HT-29 (cell line): ENCODE measurements at places on chromosomes 16 and 17. TPM values are rescaled to one million over a fixed set of nuclear protein-coding genes. Genes with fewer than 3 reads are reported as not detected.

DNASE1L2 gene
- total RNA-seq = 0.99 and 3.1 TPM in 2 replicates

MYL4 gene
- not detected in 2 replicates for total RNA-seq

GRCh38 chr16:68126395-68126794 lies 41.2 kb downstream of the NFATC3 start:
- DNase-seq = no peak

NGFR gene
- total RNA-seq = 0.05 TPM in 1 of 2 replicates, not detected in the other

DNA sequence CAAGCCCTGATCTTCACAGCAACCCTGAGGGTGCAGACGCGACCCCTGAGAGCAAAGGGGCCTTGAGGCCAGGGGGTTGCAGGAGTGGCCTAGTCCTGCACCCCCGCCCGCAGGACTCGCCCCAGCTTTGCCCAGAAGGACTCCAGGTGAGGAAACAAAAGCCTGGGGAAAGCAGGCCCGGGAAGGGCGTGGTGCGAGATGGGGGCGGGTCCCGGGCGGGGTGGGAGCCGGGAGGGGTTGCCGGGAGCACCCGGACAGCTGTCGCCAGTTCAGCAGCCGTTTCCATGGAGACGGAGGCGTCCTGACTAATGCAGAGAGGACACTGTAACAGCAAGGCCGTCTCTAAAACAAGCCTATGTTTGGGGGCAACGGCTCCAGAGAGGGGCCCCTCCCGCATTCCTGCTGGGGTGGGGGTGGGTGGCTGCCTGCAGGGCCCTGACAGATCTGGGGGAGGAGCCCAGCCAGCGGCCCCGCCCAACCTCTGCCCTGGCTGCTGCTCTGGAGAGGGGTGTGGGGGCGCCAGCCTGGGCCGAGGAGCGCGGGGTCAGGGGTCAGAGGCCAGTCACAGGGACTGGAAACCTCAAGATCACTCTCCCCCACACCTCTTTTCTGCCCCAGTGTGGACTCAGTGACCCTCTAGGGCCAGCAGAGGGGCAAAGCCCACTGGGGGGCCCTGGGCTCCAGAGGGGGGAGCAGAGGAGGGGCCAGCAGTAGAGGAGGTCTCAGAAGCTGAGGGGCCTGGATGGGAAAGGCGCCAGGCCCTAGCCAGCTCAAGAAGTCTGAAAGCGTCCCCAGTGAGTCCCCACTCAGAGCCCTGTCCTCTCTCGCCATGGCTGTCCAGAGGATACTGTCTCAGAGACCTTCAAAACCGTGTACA lies 3.1 kb upstream of the TPPP3 start:
- DNase-seq = peak; percentile 95

HID1 gene
- 27.5 and 36.2 TPM in 2 replicates for total RNA-seq

GRCh38 chr16:12951392-12951791 lies 50.0 kb downstream of the SHISA9 start:
- no peak for DNase-seq

TP53TG3F gene
- not detected in 2 replicates for total RNA-seq

- no peak for DNase-seq
Observed at GRCh38 chr16:49428808-49429207, 55.2 kb downstream of the C16orf78 start.

- DNase-seq = no peak
Observed at GRCh38 chr17:33769066-33769465, 476.0 kb upstream of the ASIC2 start.

MT1A gene
- total RNA-seq = 2.0 and 6.6 TPM in 2 replicates

SMIM36 gene
- total RNA-seq = 0.29 TPM in 1 of 2 replicates, not detected in the other

- no peak for DNase-seq
Observed at GRCh38 chr16:20862162-20862960, 37.8 kb downstream of the DCUN1D3 start.

- peak; percentile 70 for DNase-seq
Observed at GRCh38 chr17:70636517-70637133, 467.3 kb downstream of the KCNJ2 start.

DNA sequence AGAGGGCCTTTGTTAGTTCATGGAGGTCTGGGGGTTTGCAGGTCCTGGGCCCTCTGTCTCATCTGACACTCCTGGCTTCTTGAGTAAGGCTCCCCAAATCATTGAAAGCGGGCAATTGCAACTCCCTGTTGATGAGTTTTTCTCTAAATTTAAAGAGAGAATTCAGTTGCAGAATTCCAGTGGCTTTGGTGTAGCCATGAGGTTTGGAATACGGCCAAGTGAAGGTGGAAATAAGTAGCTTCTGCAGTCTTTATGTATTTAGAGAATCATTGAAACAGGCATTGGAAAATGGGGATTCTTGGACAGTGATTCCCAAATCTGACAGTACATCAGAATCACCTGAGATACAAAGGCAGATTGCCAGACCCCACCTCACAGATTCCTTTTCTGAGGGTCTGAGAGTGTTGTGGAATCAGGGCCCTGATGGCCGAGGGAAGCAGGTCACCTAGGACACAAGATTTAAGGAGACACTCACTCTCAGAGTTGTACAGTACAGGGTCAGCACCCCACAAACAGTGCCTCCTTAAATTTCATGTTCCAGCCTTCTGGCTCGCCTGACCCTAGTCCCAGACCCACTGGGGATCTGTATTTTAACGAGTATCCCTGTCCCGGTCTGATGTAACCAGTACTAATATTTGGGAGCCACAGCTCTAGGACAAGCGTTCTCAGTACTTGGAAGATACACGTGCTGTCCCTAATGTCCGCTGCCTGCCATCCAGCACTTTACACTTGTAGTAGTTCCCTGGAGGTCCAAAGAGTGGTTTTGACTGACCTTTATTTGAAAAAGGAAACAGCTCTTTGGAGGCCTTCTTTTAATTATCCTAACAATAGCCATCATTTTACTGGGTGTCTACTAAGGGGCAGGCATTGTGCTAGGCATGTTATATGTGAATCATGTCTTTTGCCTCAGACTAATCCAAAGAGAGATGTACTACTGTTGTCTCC lies 37.8 kb downstream of the YPEL2 start:
- DNase-seq = no peak

GRCh38 chr16:49788986-49789385 lies 66.9 kb downstream of the ZNF423 start:
- no peak for DNase-seq

DNA sequence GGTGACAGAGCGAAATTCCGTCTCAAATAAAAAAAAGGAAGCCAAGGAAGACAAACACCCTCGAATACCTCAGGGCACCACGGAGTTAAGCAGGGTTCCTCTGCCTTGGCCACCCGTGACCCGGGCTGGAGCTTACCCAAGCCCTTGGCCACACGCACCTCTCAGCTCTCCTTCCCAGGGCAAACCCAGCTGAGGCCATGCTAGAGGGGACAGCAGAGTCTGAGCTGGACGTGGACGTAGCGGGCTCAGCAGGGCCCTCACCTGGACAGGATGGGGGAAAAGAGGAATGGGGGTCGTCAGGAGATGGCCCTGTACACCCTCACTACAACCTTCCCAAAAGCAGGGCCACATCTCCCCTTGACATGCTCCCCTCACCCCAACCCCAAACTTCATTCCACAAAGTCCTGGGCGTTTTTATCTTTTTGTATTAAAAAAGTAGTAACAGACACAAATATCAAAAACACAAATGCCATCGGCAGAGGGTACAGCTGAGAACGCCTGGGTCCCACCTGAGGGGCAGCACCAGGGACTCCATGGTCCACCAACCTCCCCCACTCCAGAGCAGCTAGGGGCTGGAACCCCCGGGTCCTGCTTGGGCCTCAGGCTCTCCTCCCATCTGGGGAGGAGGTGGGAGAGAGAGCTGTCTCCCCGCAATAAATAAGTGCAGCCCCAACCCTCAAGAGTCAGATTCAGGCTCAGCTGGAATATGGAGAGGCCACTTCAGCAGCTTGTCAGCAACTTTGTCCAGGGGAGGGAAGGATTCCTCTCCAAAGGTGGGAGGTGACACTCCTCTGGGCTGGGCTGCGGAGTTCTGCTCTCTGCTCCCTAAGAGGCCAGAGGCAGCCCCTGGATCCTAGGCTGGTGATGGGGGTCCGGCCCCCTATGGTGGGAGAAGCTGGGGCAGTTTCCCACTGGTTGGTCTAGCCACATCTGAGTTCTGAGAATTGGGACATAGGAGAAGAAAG lies 11.9 kb downstream of the PER1 start:
- DNase-seq = no peak

- DNase-seq = no peak
Observed at GRCh38 chr16:10868596-10869469, 8.2 kb upstream of the CIITA start.

DNA sequence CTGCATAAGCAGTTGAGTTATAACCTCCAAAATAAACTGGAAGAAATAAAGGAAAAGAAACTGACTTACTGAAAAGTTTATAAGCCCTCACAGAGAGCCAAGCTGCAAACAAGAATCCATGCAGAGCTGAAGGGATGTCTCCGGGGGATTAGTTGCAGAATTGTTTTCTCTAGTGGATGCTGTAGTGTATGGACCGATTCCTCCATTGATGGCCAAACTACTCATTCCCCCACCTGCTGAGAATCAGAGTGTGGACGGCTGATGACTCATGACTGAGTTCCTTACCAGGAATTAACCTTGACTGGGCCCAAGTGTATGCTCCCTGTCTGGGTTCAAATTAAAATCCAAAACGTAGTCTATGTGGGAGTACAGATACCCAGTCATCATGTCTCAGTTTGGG lies 93.9 kb upstream of the CDH8 start:
- no peak for DNase-seq

DNA sequence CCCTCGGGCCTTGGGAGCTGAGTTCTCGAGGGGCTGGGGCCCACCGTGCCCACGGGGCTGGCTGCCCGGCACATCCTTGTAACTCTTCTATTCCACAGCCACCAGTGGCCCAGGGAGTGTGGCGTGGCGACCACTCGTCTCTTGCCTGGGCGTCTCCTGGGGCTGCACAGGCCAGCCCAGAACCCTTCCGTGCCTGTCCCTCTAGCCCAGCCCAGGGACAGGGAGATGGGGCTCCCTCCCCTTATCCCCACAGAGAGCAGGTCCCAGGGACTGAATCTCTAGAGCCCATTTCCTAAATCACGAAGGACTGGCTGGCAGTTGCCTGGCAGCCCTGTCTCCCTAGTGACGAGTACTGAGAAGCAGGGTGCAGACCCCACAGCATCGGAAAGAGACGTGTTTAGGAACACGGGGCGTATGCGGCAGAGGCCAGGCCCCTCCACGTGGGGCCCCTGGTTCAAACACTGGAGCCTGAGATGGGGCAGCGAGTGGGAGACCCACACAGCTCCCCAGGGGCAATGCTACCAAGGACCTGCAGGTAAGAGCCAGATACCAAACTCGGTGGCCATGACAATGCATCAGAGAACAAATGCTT lies 51.0 kb downstream of the TIMM22 start:
- DNase-seq = no peak

DNA sequence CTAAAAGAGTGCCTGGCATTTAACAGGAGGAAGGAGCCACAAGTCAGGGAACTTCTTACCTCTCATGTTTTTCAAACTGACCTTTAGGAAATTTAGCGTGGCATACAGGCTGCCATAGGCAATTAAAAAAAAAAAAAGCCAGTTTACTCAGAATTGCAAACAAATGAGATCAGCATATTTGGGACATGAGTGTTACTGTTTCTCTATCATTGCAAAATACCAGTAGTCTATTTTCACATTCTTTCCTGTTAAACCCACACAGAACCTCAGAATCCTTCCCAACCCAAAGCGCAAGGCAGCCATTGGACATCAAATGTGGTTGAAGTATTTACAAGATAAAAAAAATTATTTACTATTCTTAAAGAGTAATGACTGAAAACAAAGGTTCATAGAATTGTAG lies 366.4 kb upstream of the DYNLRB2 start:
- no peak for DNase-seq

SDR42E2 gene
- 0.05 TPM in 1 of 2 replicates, not detected in the other for total RNA-seq

GRCh38 chr16:4723071-4723767 lies 10.9 kb downstream of the ANKS3 start:
- no peak for DNase-seq

DNA sequence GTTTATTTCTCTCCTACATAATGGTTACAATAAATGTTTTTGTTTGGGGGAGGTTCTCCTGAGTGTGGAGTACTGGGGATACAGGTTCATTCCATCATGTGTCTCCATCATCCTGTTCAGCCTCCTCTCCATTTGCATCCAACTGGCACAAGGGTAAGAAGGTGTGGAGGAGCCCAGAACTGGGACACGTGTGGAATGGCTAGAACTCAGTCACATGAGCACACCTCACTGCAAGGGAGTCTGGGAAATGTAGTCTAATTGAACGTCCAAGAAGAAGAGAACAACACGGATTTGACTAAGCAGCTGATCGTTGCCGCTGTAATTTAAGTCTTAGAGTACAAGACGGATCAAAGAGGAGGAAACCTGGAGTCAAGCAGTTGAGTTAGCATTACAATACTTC lies 6.1 kb downstream of the OR1A1 start:
- DNase-seq = peak; percentile 8

- no peak for DNase-seq
Observed at GRCh38 chr17:50262001-50262794, 12.1 kb upstream of the TMEM92 start.

SHBG gene
- 0.13 TPM in 1 of 2 replicates, not detected in the other for total RNA-seq

ZNF423 gene
- total RNA-seq = not detected in 2 replicates

GRCh38 chr16:61763991-61764390 lies 272.2 kb downstream of the CDH8 start:
- DNase-seq = no peak

- DNase-seq = peak; percentile 92
Observed at GRCh38 chr17:51435641-51436091, 175.3 kb downstream of the UTP18 start.

GRCh38 chr16:9824200-9825068 lies 357.8 kb downstream of the GRIN2A start:
- DNase-seq = no peak

DNA sequence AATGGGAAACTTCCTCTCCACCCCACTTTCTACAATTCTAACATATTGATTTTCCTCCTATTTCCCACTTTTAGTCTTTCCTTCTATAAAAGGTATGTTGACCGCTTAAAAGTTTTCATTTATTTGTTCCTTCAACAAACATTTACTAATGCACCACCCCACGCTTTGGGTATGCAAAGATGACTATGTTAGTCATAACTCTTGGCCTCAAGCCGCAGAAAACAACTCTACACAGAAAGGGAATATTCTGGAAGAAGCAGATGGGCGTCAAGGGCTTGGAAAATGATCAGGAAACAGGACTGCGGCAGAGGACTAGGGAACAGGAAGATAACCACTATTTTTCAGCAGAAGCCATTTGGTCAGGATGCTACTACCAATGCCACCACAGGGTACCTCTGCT lies 56.8 kb upstream of the FA2H start:
- no peak for DNase-seq

CLDN6 gene
- not detected in 2 replicates for total RNA-seq

DNA sequence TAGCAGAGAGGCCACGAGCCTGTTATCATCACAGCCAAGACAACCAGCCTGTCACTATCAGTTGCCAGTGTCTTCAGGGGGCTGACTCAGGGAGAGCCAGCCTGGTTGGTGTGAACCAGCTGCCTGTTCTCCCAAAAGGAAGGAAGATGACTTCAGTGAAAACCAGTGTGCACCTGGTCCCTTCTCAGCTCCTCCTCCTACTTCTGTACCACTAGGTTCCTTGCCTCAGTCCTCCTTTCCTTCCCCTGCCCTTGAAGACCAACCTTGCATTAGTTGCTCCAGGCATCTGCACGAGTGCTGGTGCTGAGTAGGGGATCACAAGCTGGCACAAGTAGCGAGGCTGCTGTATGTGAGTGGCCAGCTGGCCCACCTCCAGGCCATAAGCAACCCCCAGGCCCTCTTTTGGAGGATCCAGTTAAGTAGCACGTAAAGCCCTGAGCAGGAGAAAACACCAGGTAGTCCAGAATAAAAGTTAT lies 8.5 kb downstream of the TUBG1 start:
- DNase-seq = no peak
